ENCODE measurements at places on chromosomes 3 and 15.

- DNase-seq, result no peak
Measured at GRCh38 chr3:124926426-124927101, 8.0 kb downstream of the MUC13 start.

GRCh38 chr3:156732261-156732660, 57.9 kb downstream of the TIPARP start:
- no peak for DNase-seq

DNA sequence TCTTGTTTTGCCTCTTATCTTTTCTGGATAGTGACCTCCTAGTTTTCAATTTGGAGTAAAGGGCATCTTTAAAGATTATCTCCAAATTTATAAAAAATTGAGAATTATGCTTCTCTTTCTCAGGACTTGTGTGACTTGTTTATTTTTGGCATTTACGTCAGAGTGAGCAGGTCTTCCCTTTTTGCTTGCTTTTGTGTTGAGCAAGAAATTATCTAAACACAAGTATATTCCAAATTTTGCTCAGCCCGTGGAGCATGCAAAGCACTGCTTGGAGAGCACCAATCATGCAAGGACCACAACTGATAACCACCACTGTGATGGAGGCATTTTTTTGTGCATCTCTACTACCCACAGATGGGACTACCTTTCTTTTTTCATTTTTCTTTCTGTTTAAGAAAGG, 7.1 kb downstream of the SLC25A26 start:
- DNase-seq, result no peak

DNA sequence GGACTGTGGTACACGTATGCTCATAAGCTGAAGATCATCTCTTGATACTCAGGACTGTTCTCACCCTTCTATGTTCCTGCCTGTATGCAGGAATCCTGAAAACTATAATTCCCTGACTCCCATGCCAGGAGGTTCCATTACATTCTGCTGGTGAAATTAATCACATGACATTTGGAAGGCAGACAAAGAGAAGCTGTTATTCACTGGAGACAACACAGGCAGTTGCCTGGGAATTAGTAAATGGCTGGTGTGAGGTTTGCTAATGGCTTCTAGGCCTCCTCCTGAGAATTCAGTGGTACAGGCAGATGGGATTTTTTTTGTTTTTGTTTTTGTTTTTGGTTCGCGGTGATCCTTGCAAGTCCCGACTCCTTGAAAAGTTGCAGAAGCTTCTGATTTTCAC, 91.4 kb downstream of the CTNNB1 start:
- no peak for DNase-seq

DNA sequence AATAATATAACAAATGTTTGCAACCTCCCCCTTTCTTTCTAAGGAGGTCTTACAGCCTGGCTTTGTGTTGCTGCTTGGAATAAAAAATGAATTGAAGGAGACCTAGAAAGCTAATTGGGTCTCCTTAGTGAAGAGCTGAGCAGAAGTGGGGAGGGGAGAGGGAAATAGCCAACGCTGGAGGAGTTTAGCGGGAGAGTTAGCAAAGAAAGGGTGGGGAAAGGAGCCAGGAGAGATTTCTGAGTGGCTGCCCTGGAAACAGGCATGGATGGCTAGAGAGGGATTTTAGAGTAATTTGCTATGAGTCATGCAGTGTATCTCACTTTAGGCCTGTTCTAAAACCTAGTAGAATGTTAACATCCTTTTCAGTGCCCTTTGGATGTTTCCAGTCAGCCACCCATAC, 45.2 kb upstream of the PFN2 start:
- no peak for DNase-seq

- DNase-seq, result no peak
Measured at GRCh38 chr3:24678021-24678420, 183.4 kb upstream of the THRB start.

DNA sequence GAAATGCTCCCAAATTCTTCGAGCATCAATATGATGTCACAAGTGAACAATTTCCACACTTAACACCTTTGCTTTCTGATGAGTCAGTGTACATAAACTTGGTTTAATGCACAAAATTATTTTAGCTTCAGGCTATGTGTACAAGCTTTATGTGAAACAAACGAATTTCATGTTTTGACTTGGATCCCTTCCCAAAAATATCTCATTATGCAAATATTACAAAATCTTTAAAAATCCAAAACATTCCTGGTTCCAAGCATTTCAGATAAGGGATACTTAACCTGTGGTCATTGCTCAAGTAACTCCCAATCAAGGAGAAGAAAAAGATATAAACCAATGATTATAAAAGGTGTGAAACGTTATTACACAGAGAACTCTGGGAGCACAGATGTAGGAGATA, 25.2 kb downstream of the RAB5A start:
- no peak for DNase-seq

GRCh38 chr15:91942720-91943394, 89.3 kb downstream of the SLCO3A1 start:
- no peak for DNase-seq
